ENCODE measurements at places on chromosomes 5 and 9.
A peak's percentile ranks its signal among the peaks of the same experiment; 100 is the strongest.

DNA sequence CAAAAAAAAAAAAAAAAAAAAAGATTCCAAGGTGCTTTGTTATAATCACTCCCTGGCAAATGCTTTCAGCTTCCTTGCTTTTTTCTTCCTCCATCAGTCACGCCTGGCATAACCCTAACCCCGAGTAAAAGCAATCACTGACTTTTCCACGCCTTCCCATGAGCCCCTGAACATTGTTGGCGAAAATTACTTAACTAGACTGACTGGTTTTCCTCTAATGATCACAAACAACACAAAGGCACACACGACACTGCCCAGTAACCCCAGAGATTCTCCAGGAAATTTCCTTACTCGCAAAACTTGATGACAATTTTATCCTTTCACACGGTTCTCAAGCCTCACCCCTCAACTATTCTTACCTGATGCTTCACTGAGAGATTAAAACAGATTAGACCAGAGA lies 11.4 kb upstream of the PTGR1 start:
- no peak for DNase-seq

DNA sequence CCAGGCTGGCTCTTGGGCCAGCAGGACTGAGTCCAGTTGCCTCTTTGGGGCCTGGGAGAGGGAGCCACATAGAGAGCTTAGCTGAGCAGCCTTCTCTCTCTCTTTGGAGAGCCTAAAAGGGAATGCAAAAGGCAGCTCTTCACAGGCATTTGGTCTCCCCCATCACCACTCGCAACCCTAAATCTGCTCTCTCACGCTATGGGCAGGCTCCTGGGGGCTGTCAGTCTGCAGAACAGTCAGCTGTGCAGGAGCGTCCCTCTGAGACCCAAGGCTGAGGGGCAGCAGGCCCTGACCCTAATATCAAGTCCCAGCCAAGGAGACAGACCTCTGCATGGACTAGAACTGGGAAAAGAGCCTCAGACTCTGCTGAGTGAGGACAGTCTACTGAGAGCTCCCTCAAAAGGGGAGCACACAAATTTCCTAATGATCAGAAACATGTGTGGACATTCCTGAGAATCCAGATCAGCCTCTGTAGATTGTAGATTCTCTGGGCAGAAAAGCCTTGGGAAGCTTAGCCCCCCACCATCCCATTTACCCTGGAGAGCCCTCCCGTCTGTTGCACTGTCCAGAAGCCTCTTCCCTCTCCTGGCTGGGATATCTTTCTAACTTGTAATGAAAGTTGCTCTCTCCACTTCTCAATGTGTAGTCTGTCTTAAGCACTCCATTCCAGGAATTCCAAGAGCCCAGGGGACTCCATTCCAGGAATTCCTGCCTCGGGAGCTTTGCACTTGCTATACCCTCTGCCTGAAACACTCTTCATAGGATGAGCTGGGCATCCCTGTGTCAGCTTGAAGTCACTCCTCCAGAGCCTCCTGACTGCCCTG lies 79.4 kb downstream of the FAM114A2 start:
- DNase-seq = no peak

- peak; percentile 60 for DNase-seq
Observed at GRCh38 chr5:134738963-134739661, 764 bp downstream of the CAMLG start.

DNA sequence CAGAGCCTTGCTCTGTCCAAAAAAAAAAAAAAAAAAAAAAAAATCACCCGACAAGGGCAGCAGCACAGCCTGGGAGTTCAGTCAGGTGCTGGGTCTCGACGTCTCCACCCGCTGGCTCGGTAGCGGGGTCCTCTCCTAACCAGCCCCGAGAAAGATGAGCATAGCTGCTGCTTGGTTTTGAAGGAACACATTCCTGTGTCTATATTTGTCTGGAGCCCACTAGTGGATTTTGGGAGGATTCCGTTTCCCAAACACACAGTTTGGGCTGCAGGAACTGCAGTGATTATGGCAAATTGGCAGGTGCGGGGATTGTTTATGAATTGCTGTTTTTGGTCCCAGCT lies 1.2 kb downstream of the OTULINL start:
- DNase-seq = no peak

GRCh38 chr5:173056783-173057061 lies 570 bp downstream of the CREBRF start:
- no peak for DNase-seq

- no peak for DNase-seq
Observed at GRCh38 chr9:2493529-2493928, 128.1 kb upstream of the VLDLR start.

DNA sequence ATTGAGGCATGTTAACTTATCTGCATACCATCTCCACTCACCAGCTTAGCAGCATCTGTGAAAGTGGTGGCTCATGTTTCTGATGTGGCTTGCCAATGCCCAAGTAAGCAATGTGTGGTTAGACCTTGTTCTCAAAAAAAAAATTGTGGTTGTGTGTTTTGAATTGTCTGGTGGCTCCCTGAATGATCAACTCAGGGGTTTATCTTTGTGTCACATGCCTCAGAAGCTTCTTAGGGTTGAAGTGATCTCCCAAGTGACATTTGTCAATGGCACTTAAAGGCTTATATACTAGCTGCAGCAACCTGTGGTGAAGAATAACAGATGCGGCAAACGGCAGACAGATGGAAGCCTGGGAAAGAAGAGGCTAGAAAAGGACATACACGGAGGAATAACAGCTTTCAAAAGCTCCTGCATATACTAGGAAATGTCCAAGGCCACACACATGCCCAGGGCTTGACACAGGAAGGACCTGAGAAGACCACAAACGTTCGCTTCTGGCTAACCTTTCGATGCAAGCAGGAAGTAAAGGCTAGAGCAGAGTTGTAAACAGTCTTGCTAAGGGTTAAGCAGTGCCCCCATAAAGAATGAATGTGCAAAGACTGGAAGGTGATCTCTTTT lies 42.2 kb upstream of the FSD1L start:
- peak; percentile 22 for DNase-seq

GRCh38 chr9:27714388-27714787 lies 141.1 kb upstream of the C9orf72 start:
- no peak for DNase-seq

DNA sequence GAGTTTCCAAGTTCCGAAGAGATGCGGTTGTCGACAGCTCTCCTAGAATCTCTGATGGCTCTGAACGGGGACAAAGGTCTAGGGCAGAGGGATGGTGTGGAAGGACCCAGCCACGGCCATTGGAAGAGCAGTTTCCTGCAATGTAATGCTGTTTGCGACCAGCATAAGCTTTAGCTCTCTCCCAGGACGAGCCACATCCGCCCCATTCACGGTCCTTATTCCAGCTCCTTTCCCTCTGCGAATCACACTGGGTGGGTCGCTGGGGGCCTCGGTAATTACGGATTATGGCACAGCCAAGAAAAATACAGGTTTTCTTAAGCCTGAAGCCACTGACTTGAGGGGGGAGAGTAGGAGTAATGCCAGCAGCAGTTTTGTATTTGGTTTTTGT lies 22.7 kb downstream of the ANXA2R start:
- no peak for DNase-seq

DNA sequence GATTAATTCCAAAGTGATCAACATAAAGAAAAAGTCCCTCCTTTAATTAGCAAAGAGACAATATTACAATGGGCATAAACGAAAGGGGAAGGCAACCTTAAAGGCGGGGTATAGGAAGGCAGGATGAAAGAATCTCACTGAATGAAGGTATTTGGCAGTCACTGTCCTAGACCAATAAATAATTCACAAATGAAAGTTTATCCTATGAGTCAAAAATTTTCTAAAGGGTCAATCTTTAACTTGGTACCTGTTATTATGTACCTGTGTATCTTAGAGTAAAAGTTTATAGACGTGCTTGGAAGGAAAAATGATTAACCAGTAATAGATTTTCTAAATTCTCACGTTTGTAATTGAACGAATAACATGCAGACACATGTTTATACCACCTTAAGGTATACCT lies 945.8 kb upstream of the DMAC1 start:
- DNase-seq = no peak

Measured in mammary epithelial cell (primary cell).